ENCODE measurements at places on chromosomes 12 and 14.

DNA sequence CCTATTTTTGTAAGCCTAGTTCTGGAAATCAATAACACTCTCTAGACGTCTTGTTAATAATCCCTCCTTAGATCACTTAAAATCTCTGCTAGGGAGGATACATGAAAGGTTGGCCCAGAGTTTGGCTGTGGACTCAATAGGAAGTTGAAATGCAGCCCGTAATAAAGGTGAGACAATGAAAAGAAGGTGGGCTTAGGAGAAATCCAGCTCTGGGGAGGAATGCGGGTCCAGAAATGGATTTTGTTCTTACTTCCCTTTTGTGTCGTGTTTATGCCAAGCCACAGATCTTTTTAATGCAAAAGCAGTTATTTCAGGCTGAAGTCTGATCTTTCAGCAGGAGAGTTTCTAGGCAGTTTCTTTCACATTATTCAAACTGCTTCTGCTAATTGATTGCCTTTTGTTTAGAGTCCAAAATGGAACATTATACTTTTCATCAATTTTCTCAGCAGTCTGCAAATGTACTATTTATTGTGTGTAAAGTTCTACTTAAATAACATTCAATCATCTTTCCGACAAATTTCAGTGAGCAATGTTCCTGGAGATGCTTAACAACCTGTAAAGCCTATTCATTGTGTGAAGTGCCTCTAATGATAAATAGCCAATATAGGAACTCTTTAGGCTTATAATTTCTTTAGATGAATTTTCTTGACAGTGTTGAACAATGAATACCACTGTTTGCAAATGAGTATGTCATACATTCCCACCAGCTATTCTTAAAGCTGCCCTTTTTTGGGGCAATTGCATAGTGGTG lies 252.9 kb upstream of the KRR1 start:
- DNase-seq, result no peak

DNA sequence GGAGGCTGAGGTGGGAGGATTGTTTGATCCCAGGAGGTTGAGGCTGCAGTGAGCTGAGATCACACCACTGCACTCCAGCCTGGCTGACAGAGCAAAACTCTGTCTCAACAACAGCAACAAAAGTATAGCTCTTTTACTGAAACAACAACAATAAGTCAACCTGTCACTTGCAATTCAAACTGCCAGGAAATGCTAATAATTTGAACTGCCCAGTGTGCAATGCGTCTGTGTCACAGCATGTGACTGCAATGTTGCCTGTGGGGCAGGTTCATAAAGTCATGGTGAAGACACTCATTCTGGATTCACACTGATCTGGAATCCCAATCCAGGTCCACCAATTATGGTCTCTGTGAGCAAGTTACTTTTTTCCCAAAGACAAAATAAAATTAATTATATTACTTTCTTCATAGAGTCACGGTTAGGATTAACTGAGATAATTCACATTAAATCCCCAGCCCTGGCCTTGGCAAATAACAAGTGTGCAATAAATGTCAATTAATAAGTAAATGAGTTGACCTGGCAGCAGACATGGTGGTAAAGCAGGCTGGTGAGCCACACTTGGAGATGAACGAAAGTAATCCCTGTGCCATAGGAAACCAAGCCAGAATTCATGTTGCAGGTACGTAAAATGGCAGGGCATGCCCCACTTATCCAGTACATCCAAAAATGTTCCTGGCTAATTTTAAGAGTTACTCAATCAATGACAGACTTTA lies 89.1 kb upstream of the CPSF6 start:
- DNase-seq, result no peak

DNA sequence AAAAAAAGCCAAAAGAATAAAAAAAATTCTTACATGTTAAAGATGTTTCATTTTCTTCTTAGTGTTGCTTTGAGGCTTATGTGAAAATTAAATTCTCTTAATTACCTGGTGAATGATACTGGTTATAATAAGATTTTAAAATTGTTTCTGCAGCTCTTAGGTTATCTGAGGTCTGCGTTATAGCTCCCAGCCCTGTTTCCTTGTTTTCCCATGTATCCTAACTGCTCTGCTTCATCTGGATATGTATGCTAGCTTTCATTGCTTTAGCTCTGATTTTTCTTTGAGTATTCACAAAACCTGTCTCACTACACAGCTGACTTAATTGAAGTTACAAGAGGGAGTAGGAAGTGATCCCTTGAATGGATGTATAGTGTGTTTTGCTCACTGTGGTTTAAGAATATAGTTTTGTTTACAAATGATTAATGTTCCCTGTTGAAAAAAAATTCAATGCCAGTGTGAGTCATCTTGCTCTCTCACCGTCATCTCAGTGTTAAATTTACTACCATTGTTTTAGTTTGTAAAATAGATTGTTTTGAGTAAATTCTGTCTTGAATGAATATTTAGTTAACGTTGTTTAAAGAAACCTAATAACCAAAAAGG lies 26.8 kb downstream of the CPSF6 start:
- DNase-seq, result no peak

DNA sequence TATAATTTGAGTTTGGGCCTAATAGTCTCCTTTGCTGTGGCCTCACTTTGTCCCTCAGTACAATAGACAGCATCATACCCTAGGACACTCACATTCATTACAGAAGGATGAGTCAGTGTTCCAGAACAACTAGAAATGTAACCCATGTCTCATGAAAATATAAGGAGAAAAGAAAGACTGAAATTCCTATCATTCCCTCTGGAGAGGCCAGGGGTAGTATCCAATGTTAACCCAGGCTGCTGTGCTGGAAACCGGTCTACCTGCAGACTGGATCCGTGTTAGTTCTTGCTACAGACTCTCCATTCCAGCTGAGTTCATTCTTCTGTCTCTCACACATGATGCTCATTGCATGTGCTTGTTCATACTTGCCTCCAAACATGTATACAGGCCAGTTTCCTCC lies 75.8 kb upstream of the HOXC13 start:
- no peak for DNase-seq

DNA sequence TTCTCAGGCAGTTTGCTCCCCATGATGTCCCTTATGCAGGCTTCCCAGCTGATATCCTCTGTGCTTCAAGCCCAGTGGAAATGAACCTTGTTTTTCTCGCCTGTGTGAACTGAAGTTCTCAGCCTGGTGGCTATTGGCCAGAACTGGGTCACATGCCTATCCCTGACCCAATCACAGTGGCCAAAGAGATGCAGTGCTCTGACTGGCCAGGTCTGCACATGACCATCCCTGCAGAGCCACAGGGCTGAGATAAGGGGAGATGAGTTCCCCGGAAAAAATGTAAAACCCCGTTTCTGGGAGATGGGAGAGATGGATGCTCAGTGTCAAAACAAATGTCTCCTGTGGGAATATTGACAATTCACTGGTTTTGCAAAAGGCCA lies 34.7 kb upstream of the FZD10 start:
- no peak for DNase-seq

DNA sequence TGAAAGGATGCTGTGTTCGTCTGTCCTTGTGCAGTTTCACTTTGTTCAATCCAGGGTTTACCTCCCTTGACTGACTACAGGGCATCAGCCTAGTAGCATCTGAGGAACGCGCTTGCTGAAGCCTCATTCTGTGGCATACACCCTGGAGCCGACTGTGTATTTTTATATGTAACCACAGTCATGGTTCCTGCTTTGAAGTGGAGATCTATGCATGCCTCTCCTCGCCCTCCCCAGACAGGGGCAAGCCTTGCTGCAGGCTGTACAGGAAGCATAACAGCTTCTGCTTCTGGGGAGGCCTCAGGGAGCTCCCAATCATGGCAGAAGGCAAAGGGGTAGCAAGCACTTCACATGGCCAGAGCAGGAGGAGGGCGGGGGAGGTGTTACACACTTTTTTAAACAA lies 262.1 kb downstream of the BCL11B start:
- DNase-seq, result no peak

DNA sequence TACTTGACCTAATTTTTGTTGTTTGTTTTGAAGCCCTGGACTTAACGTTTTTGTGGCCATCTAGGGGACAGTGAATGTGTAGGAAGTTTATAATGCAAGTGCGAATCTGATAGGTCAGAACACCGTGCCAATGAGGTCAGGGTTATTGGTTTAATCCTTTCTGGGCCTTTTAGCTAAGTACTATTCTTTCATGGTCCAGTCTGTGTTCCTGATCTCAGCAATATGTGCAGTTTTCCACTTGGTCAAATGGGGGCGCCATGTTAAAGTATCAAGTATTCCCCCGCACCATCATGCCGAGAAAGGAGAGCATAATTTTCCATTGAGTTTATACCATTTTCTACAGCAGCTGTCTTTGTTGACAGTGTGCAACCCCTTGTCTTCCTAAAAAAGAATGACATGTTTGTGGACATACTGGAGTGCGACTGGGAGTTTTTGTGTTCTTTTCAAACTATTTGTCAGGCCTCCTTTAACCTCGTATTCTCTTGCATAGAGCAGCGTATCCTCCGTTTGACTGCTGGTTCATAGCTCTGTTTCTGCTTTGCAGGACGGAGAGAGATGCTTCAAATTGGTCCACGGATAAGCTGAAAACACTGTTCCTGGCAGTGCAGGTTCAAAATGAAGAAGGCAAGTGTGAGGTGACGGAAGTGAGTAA lies 1.3 kb downstream of the AHSA1 start:
- no peak for DNase-seq

DNA sequence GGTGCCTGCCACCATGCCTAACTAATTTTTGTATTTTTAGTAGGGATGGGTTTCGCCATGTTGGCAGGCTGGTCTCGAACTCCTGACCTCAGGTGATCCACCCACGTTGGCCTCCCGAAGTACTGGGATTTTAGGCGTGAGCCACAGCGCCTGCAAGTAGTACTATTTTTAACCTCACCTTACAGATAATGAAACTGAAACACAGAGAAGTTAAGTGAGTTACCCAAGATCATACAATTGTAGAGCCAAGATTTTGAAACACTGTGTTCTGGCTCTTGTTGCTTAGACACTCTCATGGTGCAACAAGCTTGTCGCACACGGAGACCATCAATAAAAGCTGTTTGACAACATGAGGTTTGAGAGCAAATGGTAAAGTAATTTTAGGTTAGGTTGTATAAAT lies 159.1 kb upstream of the LMNTD1 start:
- no peak for DNase-seq

DNA sequence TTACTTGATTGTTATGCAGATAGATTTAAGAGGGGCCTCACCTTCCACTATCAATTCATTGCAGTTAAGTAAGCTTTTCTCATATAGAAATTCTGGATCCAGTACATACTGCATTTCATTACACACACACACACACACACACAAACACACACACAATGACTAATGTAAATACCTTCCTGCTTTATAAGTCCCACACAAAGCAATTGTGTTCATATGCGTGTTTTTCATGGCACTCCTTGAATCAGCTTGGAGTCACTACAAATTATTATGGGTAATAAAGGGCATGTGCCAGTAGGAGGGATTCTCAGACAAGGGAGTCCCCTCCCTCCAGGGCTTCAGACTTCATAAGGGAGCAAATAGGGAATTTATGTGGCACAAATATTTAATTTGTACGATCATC lies 4.5 kb downstream of the MIPOL1 start:
- no peak for DNase-seq

- no peak for DNase-seq
Observed at GRCh38 chr14:82759656-82760055, 1226.0 kb upstream of the SEL1L start.

DNA sequence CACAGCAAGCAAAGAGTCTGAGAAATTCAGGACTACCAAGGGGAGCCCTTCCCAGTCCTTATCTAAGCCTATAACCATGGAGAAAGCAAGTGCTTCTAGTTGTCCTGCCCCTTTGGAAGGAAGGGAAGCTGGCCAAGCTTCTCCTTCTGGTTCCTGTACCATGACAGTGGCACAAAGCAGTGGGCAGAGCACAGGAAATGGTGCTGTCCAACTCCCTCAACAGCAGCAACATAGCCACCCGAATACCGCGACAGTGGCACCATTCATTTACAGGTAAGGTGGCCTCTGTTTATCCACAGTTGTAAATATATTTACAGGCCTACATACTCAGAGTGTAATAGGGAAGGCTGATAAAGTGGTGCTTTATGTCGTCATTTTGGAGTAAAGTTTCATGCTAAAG lies 176.5 kb downstream of the NAV3 start:
- no peak for DNase-seq

GRCh38 chr14:26414103-26414502 lies 183.7 kb downstream of the NOVA1 start:
- no peak for DNase-seq

DNA sequence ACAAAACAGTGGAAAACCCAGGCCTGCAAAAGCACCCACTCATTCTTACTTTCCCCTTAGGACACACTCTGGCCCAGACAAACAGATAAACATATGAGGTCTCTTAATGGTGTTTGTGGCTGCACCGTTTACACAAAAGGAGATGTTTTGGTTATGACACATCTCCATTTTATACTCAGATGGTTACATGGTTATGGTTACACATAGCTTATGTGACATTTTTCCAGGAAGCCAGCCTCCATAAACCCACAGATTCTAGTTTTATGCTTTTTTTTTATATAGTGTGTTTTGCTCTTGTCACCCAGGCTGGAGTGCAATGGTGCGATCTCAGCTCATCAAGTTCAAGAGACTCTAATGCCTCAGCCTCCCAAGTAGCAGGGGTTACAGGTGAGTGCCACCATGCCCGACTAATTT lies 3.5 kb upstream of the KLRD1 start:
- no peak for DNase-seq

GRCh38 chr14:73719791-73720190 lies 5.6 kb upstream of the PNMA1 start:
- DNase-seq, result no peak

DNA sequence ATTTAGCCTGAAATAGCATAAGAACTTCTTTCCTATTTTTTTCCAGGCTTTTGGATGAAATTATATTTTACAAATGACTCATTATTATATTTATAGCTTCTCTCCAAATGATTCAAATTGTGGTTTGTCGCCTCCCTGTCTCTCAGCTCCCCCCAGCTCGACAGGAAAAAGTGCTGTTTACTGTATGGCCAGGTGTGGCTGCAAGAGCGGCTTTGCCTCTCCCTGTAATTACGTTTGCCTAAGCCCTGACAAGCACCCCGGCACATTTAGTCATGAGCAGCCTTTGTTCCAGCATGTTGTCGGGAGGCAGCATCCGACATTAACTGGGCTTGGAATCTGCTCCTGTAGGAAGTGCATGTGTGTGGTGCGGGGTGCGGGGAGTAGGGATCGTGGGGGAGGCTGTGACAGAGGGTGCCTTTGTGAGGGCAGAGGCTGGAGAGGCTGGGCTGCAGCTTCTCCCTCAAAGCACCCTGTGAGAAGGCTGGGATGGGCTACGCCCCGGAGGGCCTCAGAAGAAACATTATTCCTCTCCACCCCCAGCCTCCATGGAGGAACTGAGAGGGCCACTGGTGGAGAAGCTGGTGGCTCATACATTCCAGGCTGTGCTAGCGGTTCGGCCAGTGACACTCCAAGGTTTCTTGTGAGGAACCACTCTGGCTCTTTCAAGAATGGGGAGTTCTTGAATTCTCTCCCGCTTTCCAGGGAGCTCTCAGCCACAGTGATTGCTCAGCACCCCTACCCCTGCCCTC lies 42.1 kb upstream of the CTDSP2 start:
- peak; percentile 79 for DNase-seq

DNA sequence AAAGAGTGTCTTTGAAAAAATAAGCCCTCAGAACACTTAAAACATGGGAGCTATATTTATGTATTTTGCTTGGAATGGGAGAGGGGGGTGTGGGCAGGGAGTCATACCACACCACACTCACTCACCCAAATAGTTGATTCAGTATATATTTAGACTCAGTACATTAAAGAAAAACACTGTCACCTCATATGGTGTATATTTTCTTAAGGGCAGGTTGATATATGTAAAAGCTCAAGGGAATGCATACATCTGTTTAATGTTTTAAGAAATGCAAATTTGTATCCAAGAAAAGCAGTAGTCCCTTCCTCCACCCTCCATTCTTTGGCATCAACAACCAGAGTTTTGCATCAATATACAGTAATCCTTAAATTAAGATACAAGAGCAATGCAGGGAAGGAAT lies 1.4 kb downstream of the NFYB start:
- DNase-seq, result no peak

GRCh38 chr12:122166422-122167349 lies 7.3 kb downstream of the IL31 start:
- no peak for DNase-seq
